ENCODE measurements at places on chromosomes 6 and 20.
A peak's percentile ranks its signal among the peaks of the same experiment; 100 is the strongest.

DNA sequence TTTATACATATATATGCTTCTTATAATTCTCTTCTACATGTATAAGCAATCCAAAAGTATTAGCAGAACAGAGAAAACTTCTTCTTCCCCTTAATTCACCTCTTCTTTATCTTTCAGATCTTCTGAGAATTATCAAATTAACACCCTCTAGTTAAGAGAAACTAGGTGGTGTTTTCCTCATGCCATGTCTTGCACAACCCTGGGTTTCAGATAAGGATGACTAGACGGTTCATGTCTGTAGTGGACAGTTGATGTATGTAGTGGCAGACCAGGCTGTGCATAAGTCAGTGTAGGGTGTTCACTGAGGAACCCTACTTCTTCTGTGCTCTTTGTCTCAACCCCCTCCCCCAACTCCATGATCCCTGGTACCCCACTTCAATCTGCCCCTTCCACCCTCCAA lies 187.3 kb downstream of the SAMD5 start:
- no peak for DNase-seq

DNA sequence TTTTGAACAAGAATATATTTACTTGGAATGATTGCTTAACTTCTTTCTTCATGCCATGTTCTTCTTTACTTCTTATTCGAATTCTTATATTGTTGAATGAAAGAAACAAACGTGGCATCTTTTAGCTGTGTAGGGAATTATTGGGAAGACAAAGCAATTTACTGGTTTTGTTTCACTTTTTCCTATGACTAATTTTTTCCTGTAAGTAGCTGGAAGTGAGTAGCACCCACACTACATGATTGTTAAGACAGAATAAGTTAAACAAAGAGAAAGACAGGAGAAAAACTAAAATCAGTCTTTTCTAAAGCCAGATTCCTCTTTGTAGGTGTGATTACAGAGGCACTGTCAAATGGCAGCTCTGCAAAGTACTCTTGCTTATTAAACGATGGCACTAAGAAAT lies 593.4 kb downstream of the EYS start:
- no peak for DNase-seq

- DNase-seq: peak; percentile 77
Measured at GRCh38 chr6:116531675-116532570, 13.6 kb downstream of the TRAPPC3L start.

GRCh38 chr6:27492631-27493190 lies 19.8 kb upstream of the ZNF184 start:
- DNase-seq: no peak

- no peak for DNase-seq
Measured at GRCh38 chr6:160030103-160030502, 61.2 kb downstream of the IGF2R start.

DNA sequence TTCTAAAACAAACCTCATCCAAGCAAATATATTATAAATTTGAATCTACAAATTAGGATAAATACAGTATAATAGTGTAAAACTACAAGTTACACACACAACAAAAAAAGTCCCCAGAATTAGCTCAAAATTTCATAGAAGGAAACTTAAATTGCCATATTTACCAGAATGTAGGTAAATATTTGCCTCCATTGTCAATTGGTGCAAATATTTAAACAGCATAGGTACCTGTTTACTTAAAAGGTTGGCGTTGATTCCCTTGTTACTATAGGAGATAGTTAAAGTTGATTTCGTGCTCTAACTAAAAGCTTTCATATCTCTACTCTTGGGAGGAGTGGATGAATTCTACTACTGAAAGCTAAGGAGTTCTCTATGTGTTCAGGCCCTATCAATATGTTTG lies 111.6 kb upstream of the TENT5A start:
- no peak for DNase-seq

GRCh38 chr20:16664020-16664419 lies 65.8 kb upstream of the SNRPB2 start:
- DNase-seq: no peak

- no peak for DNase-seq
Measured at GRCh38 chr6:20702366-20702765, 168.1 kb downstream of the CDKAL1 start.

- DNase-seq: no peak
Measured at GRCh38 chr6:151620179-151620578, 126.4 kb downstream of the CCDC170 start.

- DNase-seq: no peak
Measured at GRCh38 chr6:12527339-12527738, 189.2 kb upstream of the PHACTR1 start.

GRCh38 chr6:24455061-24455460 lies 34.3 kb downstream of the GPLD1 start:
- no peak for DNase-seq

DNA sequence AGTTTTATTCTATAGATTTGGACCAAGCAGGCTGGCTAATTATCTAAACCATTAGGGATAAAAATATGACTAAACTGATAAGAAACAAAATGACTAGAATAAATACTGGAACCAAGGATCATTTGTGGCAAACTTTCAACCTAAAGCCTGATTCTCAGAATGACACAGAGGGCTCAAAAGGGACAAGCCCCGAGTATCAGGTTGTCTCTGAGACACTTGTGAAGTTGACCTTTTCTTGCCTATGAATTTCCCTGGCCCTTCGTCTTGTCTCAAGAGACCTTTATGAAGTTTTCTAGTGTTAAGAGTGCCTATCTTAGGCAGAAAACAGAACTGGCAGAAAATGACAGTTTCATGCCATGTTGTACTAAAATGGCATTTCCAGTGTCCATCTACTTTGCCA lies 68.3 kb downstream of the IMPG1 start:
- DNase-seq: no peak

DNA sequence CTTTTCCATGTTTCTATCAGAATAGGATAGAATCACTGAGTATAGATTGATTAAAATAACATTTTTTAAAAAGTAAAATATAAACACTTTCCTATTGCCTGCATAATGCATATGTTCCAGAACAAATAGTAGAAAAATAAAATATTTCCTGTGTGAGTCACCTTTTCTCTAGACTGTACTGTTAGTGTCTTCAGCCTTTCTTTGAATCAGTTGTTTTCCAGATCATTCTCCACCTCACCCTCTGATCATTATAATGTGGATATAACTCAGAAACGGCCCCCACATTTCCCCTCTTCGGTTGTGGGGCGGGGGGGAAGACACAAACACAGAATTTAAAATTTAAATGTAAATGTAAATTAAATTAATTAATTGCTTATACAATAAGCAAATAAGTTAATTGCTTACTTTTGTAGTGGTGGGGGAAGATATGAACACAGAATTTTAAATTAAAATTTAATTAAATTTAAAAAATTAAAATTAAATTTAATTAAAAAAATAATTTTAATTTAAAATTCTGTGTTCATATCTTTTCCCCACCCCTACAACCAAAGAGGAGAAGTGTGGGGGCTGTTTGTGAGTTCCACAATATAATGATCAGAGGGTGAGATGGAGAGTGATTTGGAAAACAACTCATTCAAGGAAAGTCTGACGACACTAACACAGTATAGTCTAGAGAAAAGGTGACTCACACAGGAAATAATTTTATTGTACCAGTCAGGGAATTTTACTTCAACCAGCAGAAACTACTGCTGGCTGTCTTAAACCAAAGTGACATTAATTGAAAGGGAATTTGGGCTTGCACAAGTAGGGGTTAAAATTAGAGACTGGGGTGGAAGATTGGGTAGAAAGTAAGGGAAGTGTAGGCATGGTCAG lies 37.1 kb upstream of the PROKR2 start:
- no peak for DNase-seq

GRCh38 chr6:12815884-12816600 lies 99.5 kb downstream of the PHACTR1 start:
- DNase-seq: no peak

DNA sequence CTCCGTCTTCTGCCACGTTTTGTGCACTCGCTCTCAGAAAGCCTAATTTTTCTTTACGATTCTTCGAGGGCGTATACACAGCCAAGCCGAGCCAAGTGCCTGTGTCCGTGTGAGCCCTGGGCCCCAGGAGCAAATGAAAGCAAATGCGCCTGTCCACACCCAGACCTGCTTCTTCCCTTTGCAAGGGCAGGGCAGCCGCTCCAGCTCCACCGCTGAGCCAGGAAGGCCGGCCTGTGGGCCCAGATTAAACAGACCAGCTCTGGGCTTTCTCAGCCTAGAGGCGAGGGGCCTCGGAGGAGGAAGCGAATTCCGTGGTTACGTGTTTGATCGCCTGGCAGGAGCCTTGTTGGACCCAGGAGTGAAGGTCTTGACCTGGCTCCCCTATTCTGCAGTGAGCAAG lies 184.6 kb downstream of the SMOC2 start:
- DNase-seq: no peak

GRCh38 chr6:7439228-7439627 lies 49.6 kb downstream of the RIOK1 start:
- DNase-seq: no peak

DNA sequence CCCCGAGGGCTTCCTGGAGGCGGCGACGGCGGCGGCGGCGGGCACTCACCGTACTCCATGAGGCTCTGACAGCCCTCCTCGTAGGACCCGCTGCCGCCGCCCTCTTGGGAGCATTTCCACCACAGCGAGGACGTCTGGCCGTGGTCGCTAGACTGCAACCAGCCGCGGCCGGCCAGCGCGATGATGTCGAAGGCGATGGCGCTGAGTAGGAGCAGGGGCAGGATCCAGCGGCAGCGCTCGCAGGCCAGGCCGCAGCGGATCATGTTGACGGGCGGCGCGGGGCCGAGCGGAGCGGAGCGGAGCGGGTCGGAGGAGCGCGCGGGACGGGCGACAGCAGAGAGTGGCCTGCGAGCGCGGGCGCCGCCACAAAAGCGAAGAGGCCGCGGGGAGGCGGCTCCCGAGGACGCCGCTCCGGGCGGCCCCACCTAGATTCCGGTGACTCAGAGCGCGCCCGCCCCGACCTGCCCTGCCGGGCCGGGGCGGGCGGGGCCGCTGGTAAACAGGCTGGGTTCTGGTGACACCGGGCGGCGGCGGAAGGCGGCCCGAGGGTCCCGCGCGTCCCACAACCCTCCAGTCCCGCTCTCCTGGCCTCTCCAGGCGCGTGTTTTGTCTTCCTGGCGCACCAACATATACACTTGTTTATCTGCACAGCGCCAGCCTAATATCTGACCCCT lies at the start of gene PERP:
PERP (minus strand) TSS at position 342 of the 674 bp plus-strand sequence; CDS start at position 263, 79 bp downstream.
- peak; percentile 86 for DNase-seq

DNA sequence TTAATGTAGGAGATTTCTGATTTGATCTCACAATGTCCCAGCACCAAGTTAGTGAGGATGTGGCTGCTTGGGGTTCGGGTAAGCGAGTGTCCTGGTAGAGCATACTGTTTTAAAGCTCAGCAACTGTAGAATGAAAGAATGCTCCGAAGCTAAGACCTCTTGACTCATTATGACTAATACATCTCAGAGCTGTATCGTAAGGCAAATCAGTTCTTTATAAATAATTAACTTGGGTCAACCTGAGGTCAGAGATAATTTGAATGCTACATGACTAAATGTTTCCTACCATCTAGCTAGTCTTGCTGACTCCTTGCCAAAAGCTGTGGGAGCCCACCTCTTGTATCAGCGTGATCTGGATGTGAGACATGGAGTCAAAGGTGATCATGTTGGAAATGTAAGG lies 128.8 kb upstream of the PDE7B start:
- DNase-seq: peak; percentile 20

DNA sequence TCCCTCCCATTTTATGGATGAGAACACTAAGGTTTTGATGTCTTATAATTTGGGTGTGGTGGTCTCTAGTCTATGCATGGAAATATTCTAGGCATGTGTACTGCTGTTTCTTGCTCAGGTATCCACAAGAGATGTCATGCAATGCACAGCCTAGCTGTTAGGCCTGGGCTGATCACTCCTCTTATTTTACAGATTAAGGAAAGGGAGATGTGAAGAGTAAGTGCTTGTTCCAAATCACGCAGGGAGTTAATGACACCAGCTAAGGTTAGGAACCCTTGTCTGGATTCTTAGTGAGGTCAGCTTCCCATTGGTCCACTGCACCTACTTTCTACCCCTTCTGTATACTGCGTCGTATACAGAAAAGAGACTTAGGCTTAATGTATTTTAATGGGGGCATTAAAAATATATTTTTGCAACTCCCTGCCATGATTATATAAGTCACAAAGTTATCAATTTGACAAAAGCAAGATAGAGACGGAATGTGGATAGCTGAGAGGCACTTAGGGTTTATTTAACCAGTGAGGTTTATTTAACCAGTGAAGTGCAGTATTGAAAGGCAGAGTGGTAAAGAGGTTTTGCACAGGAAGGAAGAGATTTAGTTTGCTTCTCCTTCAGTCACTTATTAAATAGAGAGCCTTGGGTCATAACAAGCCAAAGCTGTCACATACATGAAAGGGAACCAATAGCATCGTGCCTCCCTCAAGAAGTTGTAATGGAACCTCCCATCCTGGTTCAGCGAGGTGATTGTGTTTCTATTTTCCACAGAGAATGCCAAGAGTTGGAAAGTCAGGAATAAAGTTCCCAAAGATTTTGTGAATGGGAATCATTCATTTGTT lies 95.0 kb upstream of the FAM184A start:
- DNase-seq: no peak

- DNase-seq: no peak
Measured at GRCh38 chr20:45452772-45453691, 16.5 kb upstream of the WFDC2 start.

- DNase-seq: no peak
Measured at GRCh38 chr6:109295109-109295773, 87.0 kb downstream of the CD164 start.

DNA sequence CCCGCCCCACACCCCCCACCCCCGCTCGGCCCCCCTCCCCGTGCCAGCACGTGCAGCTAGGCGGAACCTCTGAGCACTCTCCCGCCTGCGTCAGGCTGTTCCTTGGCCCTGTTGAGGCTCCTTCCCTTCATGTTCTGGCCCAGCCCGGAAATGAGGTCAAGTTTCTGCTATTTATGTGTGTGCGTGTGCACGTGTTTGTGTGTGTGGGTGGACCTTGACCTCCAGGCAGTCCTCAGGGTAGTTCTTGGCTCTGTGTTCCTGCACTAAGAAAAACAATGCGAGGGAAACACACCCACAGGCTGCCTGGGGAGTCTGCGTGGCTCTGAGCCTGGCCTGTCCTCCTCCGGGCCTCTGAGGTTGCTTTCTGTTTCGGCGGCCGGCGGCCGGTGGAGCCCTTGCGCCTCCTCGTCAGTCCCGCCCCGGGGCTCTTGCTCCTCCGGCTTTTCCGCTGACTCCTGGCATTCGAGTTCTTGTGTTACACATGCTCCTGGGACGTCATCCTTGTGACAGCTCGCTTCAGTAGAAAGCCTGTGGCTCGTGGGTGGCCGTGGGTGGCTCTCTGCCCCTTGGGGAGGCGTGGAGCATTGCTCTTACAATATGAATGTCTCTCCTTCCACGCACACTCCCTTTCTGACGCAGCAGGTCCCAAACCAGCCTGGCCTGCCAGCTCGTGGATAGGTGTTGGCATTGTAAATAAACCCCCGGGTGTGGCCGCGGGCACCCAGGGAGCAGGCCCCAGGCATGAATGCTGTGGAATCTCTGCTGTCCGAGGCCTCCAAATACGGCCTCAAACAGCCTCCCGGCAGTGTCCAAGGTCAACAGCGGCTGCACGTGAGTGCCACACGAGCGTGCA lies 10.0 kb downstream of the SLCO4A1 start:
- DNase-seq: peak; percentile 82

GRCh38 chr20:47036091-47036870 lies 141.6 kb downstream of the EYA2 start:
- DNase-seq: no peak

All from activated CD4-positive, alpha-beta T cell treated with anti-CD3 and anti-CD28 coated beads for 36 hours (primary cell).